ENCODE measurements at places on chromosomes 4 and X.

DNA sequence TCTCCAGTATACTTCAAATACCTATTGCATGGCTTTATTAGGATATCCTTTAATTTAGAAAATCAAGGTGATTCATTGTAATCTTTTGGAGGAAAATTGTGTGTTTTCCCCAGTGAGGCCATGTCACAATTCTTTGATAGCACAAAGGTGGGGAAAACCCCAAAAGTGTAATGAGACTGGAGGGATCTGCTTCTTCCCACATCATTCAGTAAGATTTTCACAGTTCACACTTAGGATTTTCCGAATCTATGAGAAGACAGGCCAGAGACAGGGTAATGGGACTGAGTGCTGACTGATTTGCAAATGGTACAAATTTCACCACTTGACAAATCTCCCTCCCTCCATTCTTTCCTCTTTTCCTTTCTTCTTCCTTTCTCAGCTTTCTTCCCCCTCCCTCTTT lies 181.1 kb downstream of the MGST2 start:
- DNase-seq = no peak

DNA sequence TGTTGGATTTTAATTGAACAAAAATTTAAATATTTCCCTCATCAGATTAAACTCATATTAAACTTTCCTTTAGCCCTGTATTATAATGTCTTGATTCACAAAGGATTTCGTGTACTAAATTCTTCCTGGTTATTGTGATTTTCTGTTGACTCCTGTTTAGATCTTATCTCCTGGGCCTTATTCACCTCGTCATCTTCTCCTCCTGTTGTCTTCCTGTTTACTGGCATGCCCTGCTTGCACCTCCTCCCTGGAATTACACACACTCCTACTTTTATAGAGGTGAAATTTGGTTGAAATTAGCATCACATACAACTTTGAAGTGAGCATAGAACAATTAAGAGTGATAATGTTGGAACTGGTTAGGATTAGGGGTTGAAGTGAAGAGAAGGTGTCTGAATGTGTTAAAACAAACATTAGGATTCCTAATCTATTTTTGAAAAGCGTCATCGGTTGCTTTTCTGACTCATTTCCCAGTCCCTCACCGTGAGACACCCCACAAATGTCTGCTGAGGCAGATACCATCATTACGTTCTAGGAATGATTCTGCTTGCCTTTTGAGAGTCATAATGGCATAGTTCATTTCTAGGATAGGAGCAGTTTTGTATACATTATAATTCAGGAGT lies 32.5 kb downstream of the TLL1 start:
- DNase-seq = no peak

- no peak for DNase-seq
Observed at GRCh38 chr4:42331914-42332368, 65.3 kb upstream of the SHISA3 start.

DNA sequence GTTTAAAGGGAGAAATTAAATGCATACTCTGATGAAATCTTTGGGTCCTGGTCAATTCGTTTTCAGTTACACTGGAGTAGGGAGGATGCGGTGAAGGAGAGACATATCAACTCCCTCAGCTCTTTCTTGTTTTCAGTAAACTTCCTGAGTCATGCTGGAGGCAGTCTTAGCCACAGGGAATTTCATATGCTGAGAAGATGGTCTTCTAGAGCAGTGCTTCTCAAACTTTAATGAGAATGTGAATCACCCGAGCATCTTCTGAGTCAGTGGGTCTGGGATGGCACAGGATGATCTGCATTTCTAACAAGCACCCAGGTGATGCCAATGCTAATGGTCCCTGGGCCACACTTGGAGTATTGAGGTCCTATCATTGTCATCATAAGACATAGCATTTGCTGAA lies 214.5 kb downstream of the KIT start:
- no peak for DNase-seq

DNA sequence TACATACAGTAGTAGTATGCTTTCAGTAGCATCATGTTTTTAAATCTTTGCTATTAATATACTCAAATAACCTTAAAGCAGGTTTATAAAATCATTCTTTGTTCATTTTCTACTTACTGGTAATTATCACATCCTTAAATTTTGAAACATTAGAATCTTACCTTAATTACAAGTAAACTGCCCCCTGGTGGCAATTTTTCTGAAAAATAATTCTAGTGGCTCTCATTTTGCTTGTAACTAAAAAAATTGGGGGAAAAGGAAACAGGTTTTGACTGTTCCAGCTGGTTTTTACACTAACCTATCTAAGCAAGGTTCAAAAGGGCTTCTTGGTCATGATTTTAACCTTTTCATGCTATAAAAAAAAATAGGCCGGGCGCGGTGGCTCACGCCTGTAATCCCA lies 18.5 kb upstream of the DCAF4L1 start:
- no peak for DNase-seq

DNA sequence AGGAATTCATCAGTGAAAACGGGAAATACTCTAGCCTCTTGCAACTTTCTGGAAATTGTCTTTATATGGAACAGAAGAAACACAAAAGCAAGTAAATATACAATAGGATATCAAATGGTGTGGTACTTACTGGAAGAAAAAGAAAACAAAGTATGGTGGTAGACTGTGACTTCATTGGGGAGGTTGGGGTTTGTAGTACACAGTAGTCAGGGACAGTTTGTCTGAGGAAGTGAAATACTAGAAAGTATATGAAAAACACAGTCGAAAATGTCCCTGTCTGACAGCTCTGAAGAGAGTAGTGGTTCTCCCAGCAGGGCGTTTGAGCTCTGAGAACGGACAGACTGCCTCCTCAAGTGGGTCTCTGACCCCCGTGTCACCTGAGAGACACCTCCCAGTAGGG lies 390.0 kb upstream of the NWD2 start:
- no peak for DNase-seq

GRCh38 chr4:159010563-159011260 lies 92.2 kb upstream of the RAPGEF2 start:
- DNase-seq = no peak

Data from stimulated activated CD4-positive, alpha-beta T cell treated with anti-CD3 and anti-CD28 coated beads, Interleukin-2, amount 100 ng/mL, for 24 hours (primary cell).